Stimulated activated CD8-positive, alpha-beta memory T cell treated with anti-CD3 and anti-CD28 coated beads, Interleukin-4, amount 100 ng/mL, for 4 hours (primary cell): ENCODE measurements at places on chromosomes 3 and 15.

DNA sequence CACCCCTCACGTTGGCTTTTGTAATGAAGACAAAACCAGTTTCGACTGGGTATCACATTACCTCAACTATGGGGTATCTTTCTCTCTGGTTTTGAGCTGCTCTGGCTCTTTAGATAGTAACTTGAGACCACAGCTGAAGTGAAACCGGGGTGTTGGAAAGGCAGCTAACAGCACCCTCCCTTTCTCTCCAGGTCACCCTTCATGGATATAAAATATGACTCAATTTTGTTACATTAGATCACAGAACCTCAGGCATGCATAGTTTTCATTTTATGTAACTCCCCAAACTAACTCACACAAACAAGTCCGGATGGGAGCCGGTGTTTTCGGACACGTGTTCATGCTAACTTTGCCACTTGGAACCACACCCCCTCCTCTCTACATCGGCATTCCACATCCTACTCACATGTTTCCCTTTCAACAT, 90.7 kb downstream of the NR2F2 start:
- no peak for DNase-seq

DNA sequence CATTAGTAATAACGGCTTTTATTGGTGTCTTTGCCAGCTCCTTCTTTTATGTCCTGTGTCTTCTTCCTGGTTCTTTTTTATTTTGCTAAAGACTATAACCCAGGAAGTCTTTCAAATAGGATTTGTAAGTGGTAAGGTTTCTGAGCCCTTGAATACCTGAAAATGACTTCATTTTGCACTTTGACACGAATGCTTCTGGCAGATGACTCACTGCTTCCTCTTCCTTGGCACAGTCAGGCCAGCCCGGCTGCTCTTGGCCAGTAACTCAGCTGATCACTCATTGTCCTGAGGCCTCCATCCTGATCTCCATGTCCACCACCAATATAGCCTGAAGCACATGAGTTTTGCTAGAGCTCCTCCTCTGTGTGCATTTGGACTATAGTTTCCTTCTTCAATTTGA, 48.7 kb upstream of the NR2E3 start:
- DNase-seq, result no peak

DNA sequence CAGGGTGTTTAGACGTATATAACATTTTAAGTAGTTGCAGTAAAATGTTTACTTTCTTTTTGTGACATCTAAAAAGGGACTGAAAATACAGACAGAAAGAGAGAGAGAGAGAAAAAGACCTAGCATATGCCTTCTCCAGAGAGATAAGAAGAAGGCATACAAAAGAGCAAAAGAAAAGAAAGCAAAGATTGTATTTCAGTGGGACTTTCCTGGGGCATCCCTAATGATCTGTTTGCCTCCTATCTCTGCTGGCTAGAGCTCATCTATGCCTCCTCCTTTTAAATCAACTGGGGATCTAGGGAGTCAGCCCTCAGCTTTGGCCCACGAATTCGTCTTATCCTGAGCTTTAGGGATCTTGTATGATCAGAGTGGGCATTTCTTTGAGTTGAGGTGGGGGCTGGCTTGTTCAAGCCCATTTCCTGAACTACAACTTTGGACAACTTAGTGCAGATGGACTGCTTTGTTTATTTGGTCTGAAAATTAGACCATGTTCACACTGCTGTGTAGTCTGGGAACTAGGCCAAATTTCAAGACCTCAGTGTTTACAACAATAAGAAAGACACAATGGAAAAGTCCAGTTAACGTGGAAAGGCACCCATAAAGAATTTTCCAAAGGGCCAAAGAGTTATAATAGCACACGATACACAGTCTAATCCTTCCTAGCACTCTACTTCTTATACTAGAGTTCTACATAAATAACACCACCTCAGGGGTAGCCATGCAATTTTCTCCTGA, 61.0 kb downstream of the ATP8B4 start:
- DNase-seq, result no peak

- no peak for DNase-seq
These were observed 19.4 kb downstream of the ZNF80 start for GRCh38 chr3:114218006-114218405.

GRCh38 chr3:186255703-186256331, 106.2 kb downstream of the DGKG start:
- no peak for DNase-seq
